ENCODE measurements at places on chromosomes 16 and 17.

DNA sequence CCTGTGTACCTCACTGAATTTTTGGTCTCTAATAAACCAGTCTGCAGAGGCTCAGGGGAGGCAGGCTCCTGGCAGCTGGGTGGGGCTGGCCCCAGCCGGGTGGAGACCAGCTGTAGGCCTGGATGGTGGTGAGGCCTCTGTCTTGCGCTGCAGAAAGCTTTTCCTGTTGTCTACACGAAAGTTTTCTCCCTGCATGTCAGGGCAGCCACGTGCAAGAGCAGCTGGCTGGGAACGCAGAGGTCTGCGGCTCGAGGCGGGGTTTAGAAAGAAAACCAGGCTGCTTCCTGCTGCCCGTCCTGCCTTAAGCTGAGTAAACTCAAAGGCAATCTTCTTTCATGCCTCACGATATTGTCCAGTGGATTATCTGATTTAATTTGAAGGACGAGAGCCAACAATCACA, 2.4 kb downstream of the SERPINF1 start:
- DNase-seq: peak; percentile 90

- DNase-seq: no peak
These were observed 8.7 kb downstream of the PPM1E start for GRCh38 chr17:58764373-58764772.

- no peak for DNase-seq
These were observed 2.6 kb downstream of the TSPOAP1 start for GRCh38 chr17:58325976-58326468.

DNA sequence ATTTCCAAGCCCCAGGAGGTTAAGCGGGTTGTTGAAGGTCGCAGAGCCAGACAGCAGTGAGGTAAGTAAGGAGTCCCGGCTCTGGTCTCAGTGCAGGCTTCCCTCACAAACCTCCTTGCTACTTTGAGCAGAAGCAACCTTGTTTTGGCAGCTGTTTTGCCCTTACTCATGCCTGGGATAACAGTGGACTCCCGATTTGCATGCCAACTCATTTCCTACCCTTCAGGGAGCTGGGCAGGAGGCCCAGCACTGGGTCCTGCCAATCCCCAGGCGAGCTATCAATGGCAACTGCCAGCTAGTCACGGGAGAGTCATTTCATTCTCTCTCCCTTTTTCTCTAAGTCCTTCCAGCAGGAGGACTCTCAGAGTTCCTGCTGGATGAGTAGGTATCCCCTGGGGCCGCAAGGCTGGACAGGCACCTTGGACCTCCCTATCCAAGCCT, 72.0 kb upstream of the KSR1 start:
- DNase-seq: peak; percentile 67

DNA sequence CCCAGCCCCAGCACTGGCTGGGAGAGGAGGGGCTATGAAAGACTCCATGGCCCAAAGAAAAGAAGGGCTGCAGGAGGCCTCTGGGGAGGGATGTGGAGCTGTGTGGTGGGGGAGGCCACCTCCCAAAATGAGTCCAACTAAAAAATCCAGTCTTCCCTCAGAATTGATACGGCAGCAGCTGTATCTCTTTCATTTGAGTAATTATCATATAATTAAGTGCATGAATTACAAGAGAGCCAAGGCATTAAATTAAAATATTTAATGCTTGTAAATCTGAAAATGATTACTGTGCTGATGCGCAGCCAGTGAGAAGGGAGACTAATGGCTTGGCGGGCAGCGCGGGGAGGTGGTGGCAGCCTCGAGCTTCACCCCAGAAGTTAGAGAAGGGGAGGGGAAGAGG, 192.8 kb downstream of the C16orf78 start:
- DNase-seq: no peak

GRCh38 chr17:14605267-14605599, 304.4 kb downstream of the HS3ST3B1 start:
- DNase-seq: peak; percentile 17

DNA sequence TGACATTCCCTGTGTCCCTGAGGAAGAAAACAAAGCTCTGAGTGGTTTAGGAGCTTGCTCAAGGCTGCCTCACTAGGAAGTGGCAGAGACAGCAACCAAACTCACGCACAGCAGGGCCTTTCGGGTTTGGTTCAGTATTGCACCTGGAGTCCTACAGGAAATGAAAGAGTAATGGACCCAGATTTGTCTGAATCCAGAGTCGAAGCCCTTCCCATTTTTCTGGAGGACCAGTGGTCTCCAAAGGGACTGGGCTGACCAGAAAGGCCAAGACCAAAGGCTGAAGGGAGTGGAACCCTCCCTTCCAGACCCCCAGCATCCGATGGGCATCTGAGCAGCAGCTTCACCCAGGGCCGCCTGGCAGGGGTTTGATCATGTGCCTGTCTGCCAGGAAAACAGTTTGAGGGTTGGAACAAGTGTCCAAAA, 85.5 kb upstream of the RPL38 start:
- DNase-seq: no peak

DNA sequence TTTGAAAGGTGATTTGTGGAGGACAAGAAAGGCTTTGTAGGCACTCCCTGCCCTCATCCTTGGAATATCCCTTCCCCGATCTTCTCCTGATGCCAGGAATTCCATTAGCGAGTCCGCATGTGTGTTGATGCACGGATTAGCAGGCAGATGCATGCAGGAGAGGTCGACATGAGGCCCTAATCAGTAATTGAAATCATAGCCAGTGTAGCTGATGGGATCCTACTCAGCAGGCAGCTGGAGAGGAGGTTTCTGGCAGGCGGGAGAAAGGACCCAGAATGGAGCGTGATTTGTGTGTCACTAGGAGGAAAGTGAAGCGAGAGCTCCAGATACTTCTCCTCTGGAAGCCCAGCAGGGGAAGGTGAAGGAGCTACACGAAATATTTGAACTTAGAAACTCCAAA, 196.3 kb upstream of the CDH11 start:
- peak; percentile 32 for DNase-seq

GRCh38 chr17:30372755-30373154, 6.0 kb upstream of the CPD start:
- DNase-seq: no peak

GRCh38 chr16:72099377-72099818, 5.8 kb downstream of the DHX38 start:
- peak; percentile 49 for DNase-seq

GRCh38 chr17:61641084-61641483, 50.1 kb upstream of the NACA2 start:
- DNase-seq: no peak

- DNase-seq: no peak
These were observed 10.5 kb downstream of the SREBF1 start for GRCh38 chr17:17826342-17826713.

GRCh38 chr16:55000595-55000994, 69.9 kb downstream of the IRX5 start:
- no peak for DNase-seq

- no peak for DNase-seq
These were observed 24.2 kb downstream of the AATF start for GRCh38 chr17:36972905-36973304.

- DNase-seq: no peak
These were observed 23.8 kb downstream of the LDHD start for GRCh38 chr16:75092777-75093176.

DNA sequence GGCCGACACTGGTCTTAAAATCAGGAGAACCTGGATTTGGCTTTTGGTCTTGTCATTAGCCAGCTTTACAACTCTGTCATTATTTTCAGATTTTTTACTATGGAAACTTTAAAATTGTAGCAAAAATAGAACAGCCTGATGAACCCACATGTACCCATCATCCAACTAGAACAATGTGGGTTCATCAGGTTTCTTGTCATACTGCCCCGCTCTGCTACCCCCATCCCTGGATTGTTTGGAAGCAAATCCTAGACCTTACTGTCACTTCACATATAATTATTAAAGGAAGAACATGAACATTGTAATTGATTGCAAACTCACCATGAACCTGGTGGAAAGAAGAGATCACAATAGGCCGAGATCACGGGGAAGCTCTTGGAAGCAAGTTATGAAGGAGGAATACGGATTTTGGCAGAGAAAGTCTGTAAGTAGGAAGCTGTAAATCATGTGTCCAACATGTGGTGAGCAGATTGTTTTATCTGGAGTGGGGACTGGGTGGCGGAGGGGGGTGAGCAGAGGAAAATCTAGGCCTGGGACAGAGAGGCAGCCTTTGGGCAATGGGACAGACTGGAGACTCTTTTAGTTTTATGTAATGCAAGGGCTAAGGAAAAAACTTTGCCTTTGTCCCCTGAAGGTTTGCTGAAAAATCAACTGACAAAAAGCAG, 67.0 kb downstream of the PITPNC1 start:
- peak; percentile 53 for DNase-seq
